ENCODE measurements at places on chromosomes 6 and 20. TPM values are rescaled to one million over a fixed set of nuclear protein-coding genes. Genes with fewer than 3 reads are reported as not detected.

GRCh38 chr20:53205046-53205445 lies 232.9 kb downstream of the TSHZ2 start:
- no peak for DNase-seq

- no peak for DNase-seq
These were observed 32.8 kb downstream of the PRDM1 start for GRCh38 chr6:106118835-106119431.

- DNase-seq = no peak
These were observed 14.0 kb downstream of the ETV7 start for GRCh38 chr6:36373368-36374019.

DNA sequence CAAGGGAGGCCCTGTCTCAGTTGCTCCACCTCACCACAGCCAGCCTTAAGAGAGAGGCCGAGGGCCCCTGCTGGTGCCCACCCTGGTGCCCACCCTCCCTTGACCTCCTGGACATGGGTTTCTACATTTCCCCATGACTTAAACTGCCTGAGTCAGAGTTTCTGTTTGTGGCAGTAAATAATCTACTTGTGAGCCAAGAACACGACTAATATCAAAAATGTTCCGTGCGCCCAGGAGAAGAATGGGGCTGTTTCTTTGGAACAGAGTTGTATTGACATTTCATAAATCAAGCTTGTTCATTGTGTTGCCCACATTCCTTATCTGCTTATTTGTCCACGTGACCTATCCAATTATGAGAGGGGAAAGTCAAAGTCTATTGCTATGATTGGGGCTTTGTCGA lies 143.5 kb downstream of the ANKRD60 start:
- DNase-seq = no peak

DNA sequence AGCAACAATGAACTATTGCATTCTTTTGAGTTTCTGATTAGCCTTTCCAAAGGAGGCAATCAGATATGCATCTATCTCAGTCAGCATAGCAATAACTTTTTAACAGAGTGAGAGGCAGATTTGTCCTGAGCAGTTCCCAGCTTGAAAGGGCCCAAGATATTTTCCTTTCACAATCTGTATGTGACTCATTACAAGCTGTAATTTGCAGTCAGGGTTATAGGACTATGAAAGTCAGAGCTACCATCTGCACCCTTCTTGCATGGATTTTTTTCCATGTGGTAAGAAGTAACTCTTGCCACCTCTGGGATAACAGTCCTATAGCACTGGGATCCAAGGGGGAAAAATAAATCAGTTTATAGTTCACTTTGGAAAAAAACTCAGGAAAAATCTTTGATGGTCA lies 318.2 kb upstream of the RGS17 start:
- DNase-seq = no peak

DNA sequence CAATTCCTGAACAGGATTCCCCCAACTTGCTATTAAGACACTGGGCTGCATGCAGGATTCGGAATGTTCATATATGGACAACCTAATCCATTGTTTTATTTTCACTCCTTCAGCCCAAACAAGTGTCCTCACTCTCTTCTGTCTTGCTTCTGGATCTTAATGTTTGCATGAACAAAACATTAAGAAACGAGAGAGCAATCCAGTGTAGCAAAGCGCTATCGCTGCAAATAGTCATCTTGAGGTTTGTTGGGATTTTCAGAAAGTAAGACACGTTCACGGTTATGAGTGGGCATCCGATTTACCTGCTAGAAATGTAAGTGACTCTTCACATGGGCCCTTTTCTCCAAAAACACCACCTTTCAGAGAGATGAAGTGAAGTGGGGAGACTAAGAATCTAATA lies 156.4 kb downstream of the MBOAT1 start:
- no peak for DNase-seq

DNA sequence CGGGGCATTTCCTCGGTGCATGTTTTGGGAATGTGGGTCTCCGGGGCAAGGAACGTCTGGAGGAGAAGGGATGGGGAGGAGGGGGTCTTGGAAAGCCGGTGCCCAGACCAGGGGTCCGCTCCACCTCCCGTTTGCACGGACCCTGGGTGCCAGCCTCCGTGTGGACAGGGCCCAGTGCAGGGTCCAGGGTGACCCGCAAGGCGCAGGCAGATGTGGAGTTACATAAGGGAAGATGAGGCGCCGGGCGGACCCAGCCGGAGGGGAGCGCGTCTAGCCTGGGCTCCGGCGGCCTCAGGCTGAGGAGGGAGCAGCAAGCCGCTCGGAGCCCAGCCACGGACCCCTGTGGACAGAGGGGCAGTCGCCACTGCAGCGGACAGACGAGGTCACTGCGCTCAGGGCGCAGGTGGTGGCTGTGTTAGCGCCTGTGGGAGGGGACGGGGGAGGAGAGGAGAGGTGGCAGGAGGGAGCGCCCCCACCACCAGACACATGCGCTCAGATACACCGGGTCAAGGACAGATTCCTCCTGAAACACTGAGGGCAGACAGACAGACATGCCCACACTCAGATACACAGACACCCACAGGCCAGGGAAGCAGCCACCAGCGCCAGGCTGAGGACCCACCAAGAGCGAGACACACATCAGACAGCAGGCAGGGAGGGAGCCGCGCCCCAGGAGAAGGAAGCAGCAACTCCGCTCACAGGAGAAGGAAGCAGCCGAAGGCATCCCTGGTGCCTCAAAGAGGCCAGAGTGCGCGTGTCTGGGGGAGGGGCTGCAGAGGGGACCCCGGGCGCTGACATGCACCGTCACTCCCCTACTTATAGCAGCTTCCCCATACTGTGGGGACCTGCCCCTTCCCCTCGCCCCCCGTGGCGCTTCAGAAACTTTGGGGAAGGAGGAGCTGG lies 839 bp upstream of the HRH3 start:
- no peak for DNase-seq

GRCh38 chr20:41028359-41029149 lies at the start of gene TOP1:
Gene TOP1 (plus strand): TSS chr20:41028822. CDS start chr20:41029068, 246 bp downstream.
- peak; percentile 100 for DNase-seq

DNA sequence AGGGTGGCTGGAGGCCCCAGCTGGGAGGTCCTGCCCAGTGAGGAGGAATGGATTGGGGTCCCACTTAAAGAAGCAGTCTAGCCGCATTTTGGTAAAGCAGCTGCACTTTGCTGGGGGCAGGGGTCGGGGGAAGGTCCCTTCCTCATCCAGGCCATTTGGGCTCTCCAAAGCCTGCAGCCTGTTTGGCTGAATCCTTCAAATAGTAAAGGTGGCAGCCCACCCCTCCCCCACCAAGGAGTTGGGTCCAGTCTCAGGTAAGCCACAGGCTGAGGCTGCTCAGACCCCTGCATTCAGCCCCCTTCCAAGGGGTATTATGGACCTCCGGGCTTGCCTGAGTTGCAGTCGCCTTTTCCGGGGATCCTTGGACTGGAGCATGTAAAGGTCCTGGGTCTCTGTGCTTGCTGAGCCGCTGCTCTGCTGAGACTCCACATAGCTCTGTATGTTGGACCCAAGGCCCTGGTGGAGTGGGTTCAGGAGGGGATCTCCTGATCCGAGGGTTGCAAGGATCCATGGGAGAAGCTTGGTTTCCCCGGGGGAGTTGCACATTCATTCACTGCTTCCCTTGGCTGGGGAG lies 417.4 kb downstream of the KHDRBS2 start:
- DNase-seq = peak; percentile 8

DNA sequence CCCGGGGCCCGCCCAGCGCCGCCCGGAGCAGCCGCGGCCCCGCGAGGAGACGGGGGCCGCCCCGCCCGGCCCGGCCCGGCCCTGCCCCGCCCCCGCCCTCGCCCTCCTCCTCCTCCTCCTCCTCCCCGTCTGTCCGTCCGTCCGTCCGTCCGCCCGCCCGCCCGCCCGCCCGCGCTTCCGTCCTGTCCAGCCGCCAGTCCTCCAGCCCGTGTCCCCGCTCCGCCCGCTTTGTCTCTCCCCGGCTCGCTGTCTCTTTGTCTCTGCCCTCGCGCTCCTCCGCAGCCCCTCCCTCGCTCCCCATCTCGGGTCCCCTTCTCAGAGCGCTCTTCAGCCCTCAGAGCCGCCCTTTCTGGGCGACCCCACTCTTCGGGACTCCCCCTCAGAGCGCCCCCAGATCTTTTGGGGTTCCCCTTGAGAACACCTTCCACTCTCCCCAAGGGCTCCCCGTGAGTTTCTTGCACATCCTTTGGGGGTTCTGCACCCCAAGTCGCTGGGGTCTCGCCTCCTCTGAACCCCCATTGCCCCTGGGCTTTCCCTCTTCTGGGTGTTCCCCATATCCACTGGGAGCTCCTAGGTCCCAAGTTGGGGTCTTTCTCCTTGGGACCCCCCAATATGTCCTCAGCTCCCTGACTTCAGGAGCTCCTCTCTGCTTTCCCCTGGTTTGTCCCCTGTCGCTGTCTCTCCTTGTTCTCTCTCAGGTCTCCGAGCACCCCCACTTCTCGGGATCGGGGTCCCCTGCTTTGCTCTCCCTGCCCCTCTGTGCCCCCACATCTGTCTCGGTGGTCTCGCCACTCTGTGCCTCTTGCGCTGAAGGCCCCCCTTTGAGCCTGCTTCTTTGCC lies 79.5 kb upstream of the MYL9 start:
- peak; percentile 90 for DNase-seq

DNA sequence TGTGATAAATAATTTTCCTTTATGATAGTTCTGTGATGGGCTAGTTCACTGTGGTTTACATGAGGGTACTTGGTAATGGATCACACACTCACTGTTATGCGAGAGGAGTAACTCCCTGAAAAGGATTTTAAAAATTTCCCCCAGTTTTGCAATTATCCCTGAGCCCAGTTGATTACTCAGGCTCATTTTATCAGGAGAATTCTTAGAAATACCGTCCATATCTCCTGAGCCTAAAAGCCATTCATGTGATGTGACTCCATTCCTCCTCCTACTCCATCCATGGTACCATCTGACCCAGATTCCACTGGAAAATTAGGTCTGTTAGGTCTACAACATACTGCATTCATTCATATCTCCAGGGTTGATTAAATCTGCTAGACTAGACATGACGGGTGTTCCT lies 16.4 kb upstream of the IBTK start:
- no peak for DNase-seq

DNA sequence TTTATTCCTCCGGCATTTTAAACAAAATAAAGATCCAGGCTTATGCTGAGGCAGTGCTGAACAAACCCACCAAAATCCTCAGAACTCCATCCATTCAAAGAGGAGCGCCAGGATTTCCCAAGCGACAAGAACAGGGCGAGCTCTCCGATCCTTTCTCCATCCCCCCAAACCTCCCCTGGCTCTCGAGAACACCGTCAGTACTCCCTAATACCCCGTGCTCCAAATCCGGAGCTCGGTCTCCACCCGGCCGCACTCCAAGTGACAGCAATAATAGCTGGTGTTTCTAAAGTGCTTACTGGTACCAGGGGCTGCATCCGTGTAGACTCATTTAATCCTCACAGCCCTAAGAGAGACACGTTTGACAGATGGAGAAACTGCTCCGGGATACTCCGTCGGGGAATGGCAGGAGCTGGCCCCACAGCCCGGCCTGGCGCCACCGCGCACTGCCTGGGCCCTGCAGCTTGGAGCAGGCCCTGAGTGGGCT lies 277.1 kb upstream of the QKI start:
- DNase-seq = no peak

DNA sequence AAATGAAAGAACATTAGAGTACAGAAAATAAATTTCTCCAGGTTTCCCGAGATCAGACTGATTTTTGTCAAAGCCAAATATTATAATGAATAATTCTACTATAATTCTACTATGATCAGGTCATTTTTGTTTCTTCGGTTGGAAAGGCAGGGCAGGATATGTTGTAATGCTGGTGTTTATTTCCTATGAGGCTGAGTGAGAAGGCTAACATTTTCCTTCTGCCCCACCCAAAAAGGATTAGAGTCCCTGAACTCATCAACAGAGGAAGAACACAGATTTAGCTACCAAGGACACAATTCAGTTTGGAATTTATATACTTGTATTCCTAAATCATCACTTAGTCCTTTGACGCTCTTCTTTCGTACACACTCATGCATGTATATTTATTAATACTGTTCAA lies 318.9 kb downstream of the SYNE1 start:
- no peak for DNase-seq

GRCh38 chr6:55886185-55886836 lies 10.9 kb upstream of the BMP5 start:
- no peak for DNase-seq

DNA sequence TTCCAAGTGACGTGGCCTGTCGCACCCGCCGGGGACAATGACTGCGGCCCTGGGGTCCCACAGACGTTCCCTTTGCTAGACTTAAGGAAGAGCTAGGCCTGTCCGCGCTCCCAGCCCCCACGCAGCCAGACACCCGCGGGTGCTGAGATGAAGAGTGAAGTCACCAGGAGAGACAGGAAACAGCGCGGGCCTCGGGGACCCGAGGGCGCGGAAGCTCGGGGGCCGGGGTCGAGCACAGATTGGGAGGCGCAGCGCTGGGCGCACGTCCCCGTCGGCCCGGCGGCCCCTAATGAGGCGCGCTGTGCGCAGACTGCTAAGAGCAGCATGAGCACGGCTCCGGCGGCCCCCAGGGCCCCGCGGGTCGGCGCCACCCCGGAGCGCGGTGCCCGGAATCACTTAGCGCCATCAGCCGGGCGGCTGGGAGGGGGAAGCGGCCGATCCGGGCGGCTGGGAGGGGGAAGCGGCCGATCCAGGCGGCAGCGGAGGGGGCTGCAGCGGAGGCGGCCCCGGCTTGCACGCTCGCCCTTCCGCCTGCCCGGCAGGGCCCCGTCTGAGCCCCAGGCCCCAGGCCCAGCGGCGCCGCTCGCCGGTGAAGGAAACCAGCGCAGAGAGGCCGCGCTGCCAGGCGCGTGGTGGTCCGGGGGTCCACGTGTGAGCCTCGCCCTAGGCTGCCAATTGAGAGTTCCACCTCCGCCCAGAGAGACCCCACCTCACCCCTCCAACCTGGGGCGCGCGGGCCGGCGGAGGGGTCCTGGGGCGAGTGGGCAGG lies 8.3 kb upstream of the AVP start:
- no peak for DNase-seq

- DNase-seq = no peak
These were observed 44.0 kb downstream of the SSR1 start for GRCh38 chr6:7268816-7269555.

GRCh38 chr20:45322952-45323383 lies 14.9 kb upstream of the MATN4 start:
- DNase-seq = no peak

- DNase-seq = no peak
These were observed 55.2 kb downstream of the HDDC2 start for GRCh38 chr6:125246566-125246965.

DNA sequence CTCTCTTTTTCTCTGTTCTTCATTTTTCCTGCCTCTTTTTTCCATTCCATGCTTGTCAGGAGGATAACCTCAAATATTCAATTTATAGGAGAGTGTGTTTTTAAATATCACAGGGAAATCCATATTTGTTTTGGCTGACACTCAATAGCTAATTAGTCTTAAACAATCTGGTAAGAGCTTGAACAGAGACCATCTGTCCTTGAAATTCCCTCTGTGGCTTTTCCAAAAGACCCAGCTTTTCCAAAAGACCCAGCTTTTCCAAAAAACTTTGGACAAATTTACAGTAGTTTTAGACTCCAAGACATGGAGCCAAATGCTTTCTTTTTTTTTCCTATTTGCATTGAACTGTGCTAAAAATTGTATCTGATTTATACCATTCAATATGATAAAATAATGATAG lies 127.4 kb upstream of the FAM83B start:
- no peak for DNase-seq

The PLN gene
- 2,685 TPM for total RNA-seq

The LY6G6F gene
- total RNA-seq = not detected

The TREM2 gene
- 0.92 TPM for total RNA-seq

The RAET1L gene
- not detected for total RNA-seq

The RIMS1 gene
- total RNA-seq = 1.3 TPM

The LRRC1 gene
- 1.1 TPM for total RNA-seq

The KIZ gene
- 28.0 TPM for total RNA-seq

The CTSZ gene
- 138 TPM for total RNA-seq

The TFAP2D gene
- total RNA-seq = not detected
